ENCODE measurements at places on chromosomes 13 and 19. TPM values are rescaled to one million over a fixed set of nuclear protein-coding genes. Genes with fewer than 3 reads are reported as not detected.
A peak's percentile ranks its signal among the peaks of the same experiment; 100 is the strongest.

Gene OXGR1
- 0.31 TPM for total RNA-seq

Gene WDR88
- total RNA-seq = not detected

Gene ZNF699
- 6.4 TPM for total RNA-seq

Gene BLOC1S3
- 6.6 TPM for total RNA-seq

GRCh38 chr13:40878321-40878720 is 88.9 kb downstream of the SLC25A15 start:
- no peak for DNase-seq

DNA sequence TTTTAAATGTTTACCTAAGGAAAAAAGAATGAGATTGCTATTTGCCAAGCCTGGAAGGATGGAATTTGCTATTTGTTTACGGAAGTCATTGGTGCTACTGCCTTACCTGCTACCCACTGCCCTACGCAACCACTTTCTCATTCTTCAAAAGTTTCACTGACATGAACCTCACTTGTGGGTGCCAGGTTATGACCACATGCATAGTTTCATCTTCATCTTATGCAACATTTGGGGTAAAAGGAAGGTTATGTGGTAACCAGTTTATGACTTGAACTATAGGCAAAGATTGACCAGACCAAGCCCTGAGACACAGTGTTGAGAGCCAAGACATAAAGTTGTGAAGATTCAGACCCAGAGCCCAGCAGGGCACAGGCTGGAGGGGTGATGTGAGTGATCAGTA is 142.5 kb downstream of the LACC1 start:
- no peak for DNase-seq

DNA sequence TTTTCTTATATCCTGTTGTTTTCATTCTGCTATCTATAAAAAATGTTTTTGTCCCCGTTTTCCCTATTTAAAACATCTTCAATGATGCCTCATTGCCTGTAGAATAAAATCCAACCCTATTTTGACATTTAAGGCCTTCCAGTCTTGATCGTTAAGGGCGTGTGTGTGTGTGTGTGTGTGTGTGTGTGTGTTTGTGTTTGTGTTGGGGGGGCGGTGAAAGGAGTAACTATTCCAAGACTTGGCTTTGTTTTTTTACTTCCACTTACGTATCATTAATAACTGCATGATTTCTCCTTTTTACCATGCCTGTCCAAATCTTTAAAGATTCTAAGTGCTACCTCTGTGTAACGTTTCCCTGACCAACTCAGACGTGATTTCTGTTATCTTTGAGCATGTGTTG is 784 bp downstream of the PIBF1 start:
- no peak for DNase-seq

- no peak for DNase-seq
These were observed 7.7 kb downstream of the N4BP2L2 start for GRCh38 chr13:32530841-32531253.

DNA sequence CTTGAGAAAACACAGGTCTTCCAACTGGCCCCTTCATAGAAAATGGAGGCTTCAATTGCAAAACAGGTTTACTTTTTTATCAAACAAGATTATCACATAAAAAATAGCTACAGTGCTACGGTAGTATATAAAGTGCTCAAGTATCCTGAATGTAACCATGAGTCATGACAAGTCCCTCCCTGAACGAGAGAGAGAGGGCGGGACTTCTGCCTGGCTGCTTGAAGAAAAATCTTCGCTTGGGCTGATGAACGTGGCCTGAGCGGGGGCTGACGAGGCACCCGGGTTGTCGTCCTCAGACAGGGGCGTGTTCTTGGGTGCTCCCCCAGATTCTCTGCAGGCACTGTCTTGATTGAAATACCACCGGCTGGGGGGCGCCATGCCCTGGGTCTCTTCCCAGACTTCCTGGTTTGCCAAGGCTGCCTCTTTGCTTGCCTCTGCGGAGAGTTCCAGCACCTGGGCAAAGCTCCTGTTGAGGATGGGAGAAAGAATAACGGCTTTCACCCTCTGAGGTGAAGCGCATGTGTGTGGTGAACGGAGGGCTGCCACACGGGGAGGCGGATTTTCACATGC is 23.2 kb upstream of the CPAMD8 start:
- no peak for DNase-seq

GRCh38 chr13:71493189-71493588 is 373.8 kb downstream of the DACH1 start:
- no peak for DNase-seq

DNA sequence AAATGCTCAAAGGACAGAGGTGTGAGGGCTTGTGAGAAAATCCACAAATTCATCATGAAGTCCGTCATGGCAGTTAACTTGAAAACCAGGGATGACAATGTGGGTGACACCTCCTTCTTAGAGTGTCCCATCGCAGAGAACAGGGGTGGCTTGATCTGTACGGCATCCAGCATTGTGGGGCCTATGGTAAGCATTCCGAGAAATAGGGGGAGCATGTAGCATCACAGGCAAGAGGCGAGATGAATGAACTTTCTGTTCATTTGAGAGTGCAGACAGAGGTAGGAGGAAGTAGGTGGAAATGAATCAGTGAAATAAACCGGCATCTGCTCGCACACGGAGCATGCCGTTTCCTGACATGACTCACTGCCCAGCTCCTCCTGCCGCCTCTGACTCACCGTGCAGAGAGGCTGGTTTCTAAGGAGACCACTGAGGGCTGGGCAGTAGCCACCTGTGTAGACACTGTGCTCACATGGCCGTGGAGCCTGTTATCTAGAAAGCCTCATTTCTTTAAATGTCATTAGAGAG is 339.0 kb downstream of the RFC3 start:
- DNase-seq = peak; percentile 75

DNA sequence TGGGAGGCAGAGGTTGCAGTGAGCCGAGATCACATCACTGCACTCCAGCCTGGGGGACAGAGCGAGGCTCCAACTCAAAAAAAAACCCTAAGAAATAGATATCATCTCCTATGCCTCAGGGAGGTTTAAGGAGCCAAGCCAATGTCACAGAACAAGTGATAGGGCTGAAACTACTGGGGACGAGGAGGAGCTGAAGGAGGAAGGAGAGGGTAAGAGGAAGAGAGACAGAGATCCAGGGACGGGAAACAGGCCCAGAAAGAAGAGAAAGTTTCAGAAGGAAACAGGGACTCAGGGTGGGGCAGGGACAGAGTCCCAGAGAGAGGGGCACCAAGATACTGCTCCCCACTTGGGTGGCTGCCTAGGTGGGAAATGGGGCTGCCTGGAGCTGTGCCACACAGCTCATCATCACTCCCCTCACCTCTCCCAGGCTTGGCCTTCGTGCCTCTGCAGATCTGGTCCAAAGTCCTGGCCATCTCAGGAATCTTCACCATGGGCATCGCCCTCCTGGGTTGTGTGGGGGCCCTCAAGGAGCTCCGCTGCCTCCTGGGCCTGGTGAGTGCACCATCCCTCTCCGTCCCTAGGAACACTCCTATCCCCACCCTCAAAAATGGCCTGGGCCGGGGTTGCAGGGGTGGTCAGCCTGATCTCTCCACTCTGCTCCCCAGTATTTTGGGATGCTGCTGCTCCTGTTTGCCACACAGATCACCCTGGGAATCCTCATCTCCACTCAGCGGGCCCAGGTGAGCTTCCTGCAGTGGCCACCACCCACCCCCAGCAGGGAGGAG is 1.5 kb downstream of the CD37 start:
- DNase-seq = peak; percentile 40

DNA sequence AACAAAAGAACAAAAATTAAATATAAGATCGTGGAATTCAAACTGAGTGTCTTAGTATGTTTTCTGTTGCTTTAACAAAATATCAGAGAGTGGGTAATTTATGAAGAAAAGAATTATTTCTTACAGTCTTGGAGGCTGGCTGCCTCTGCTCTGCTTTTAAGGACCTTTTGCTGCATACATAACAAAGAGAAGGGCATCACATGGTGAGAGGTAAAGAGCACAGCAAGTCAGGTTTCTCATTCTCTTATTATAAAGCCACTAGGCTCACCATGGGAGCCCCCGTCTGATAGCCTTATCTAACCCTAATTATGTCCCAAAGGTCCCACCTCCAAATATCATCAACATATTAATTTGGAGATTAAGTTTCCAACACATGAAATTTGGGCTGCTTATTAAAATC is 231.3 kb downstream of the SLITRK6 start:
- no peak for DNase-seq

Data from endodermal cell (in vitro differentiated cells).